ENCODE measurements at places on chromosomes 3 and 15.
A peak's percentile ranks its signal among the peaks of the same experiment; 100 is the strongest.

DNA sequence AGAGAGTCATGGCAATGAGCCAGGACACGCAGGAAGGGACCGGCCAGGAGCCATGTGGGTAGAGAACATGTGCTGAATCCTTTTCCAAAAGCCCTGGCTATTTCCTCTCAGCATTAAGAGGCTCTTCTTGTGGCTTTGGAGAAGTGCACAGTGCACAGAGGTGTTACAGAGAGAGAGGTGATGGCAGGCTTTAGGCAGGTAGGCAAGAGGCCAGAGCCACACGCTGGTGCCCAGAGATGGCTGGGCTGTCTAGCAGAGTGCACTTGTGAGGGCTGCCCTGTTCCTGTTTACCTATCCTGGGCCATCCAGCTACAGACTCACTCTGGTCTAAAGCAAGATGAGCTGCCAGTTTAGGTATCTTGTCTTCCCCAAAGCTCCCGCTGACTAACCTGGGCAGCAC, 402.6 kb downstream of the OCA2 start:
- no peak for DNase-seq

DNA sequence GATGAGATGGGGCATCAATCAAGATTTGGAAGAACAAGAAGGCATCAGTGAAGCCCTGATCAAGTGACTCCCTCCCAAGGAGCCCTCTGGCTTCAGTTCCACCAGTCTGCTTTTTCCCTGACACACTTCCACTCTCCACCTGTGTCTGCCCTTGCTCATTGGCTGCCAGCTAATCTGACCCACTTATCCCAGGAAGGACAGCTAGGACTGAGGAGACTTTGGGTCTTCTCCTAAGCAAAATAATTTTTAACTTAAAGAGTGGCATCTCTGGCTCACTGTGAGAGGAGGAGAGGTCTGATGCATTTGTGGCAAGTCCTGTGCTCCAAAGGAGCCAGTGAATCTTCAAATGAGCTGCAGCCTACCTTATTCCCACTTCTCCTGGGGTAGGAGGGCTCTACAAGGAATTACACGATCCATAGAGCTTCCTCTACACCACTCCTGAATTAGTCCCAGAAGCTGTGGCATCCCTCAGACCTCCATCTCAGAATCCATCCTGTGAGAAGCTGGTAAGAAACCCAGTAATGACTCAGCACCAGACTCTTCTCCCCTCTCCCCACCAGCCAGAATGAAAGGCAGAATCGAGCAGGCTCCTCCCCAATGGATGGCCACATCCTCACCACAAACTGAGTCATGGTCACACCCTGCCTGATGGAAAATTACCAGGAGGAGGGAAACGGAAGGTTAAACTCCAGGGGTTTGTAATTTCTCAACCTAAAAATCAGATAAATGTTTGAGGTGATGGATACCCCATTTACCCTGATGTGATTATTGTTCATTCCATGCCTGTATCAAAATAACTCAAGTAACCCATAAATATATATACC, 6.3 kb upstream of the PKM start:
- peak; percentile 55 for DNase-seq

DNA sequence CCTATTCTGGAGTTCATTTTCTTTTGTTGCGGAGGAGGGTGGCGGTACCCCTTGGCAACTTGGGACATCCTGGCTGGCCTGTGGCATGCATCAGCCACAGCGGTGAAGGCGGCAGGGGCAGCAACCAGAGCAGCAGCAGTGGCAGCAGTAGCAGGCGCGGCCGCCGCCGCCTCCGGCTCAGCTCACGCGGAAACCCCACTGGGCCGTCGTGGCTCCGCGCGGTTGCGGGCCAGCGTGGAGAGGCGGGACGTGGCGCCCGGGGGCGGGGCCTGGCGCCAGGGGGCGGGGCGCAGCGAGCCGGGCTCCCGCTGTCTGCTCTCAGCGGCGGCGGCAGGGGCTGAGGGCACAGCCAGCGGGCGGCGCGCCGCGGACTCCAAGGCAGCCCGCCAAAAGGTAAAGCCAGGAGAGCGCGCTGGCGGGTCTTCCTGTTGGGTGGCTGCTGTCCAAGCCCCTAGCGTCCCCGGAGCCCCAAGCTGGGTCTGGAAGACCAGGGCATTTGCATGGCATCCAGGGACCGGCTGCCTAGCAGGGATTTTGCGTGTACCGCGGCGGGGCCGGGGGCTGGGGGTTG, 334.4 kb upstream of the THRB start:
- DNase-seq: no peak

GRCh38 chr15:43514241-43515057, 3.0 kb upstream of the MAP1A start:
- no peak for DNase-seq

- DNase-seq: no peak
These were observed 322.4 kb upstream of the TRIM42 start for GRCh38 chr3:140355481-140355880.

DNA sequence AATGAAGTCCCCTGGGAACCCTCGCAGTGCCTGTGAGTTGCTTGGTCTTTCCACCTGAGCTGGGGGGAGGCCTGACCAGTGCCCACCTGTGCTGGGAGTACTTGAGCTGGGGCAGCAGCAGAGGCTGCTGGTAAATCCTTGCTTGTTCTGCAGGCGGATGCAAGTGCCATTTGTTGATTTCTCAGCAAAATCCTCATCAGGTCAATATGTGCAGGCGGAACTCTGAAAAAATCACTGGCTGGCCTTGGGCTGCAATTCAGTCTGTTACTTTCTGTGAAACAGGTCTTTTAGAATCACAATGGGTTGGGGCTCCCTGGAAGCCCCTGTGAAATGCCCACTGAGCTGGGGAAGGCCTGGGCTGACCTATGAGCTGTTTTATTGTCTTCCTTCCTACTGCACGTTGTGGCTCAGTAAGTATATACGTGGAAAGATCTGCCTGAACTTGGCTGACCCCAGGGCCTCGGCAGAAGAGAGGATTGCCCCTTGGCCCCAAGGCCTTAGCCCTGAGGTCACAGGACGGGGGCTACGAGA, 182.0 kb upstream of the RGMA start:
- no peak for DNase-seq

- DNase-seq: no peak
These were observed 142.0 kb upstream of the TOPAZ1 start for GRCh38 chr3:44099566-44100297.

DNA sequence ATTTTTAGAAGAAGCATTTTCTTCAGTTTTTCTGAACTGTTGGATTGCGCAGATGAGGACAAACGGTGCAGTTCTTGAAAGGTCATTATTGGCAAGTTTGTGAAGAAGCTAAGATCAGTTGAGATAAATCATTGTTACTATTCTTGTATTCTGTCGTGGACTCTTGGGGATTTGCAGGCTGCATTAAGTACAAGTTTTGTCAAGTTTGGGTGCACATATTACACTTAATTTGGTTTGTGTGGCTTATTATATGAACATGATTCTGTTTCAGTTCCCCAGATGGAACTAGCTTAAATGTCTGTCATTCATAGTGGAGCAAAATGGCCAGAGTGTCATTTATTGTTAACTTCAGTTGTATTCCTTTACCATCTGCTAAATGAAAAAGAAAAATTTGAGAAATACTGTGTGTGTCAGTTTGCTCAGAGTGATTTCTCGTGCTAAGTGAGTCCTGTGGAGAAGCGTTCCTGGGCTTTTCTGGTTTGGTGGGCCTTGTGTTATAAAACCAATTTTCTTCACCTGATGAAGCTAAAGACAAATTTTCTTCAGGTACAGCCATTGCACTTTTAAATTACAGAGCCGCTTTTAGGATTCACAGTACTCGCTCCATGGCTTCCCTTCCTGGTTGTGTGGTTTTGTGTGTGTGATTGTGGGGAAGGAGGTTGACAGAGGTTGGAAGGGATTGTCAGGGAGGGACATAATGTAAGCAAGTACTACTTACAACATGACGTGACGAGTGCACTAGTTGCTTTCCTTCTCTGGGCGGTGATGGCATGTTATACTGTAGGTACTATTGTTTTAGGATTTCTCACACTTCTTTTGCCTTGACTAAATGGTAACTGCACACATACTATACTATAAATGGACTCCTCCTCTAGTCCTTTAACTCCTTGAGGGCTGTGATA, 1.7 kb downstream of the AKAP13 start:
- DNase-seq: no peak

DNA sequence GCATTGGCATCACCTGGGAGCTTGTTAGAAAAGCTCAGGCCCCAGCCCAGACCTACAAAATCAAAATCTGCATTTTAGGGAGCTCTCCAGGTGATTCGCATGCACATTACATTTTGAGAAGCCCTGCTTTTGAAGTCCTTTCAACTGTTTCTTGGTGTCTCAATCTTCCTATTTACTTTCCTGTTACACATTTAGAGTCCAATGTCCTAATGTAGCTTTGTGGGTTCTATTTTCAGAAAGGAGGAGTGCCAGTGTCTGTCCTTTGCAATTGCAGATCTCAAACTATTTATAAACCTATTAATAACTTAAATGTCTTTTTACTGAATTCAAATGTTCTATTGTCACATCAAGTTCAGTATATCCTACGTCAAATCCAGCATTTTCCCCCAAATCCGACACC, 27.8 kb upstream of the MYRIP start:
- no peak for DNase-seq

GRCh38 chr3:129211772-129212171, 28.1 kb upstream of the CNBP start:
- DNase-seq: no peak

DNA sequence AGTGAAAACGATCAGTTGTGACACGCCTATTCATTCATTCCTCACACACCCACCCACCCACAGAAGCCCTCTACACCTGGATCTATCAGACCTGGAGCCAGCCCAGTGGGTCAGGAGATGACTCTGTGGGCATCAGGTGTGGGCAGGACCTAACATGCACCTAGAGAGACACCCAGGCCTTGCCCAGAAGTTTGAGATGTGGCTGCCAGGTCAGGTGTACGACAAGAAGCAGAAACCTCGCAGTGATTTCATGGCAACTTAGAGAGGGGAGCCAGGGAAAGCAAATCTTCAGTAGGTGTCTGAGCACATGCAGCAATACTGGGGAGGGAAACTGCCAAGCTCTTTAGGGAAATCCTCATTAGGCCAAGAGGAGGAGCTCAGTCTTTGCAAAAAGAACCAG, 264.7 kb upstream of the ROPN1 start:
- DNase-seq: no peak

DNA sequence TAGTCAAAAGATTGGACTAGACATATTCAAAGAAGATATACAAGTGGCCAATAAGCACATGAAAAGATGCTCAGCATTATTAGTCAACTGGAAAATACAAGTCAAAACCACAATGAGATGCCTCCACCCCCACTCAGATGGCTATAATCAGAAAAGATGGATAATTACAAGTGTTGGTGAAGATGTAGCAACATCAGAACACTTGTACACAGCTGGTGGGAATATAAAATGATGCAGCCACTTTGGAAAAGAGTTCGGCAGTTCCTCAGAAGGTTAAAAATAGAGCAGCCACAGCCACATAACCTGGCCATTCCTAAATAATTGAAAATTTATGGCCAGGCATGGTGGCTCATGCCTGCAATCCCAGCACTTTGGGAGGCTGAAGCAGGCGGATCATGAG, 38.4 kb downstream of the HEG1 start:
- no peak for DNase-seq

GRCh38 chr3:18420555-18420954, 4.6 kb downstream of the SATB1 start:
- no peak for DNase-seq

DNA sequence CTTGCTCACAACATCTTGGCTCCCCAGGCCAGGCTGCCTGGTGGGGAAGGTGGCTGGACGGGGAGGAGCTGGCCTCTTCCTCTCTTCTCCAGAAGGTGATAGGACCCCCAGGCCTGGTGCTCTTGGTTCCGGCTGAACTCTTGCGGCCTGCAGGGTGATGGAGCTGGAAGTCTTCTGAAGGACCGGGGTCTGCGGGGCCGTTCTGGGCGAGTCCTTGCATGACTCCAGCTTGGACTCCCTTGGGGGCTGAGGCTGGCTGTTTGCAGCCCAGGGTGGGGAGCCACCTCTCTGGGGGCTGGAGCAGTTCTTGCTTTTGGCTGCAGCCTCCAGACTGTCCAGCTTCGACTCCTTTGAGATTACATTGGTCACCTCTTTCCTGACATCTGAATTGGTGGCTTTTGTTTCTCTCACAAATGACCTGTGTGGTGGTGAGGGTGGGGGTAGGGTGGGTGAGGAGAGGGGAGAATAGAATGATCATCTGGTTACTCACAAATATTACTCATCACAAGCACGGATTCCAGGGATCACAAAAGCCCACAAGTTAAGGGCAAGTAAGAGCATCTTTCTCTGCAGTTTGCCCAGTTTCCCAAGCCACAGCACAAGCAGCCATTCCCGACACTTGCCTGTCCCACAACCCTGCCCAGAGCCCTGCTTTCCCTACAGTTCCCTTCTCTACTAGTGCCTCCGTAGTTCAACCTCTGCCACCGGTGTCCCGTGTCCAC, 149.1 kb upstream of the HACD2 start:
- no peak for DNase-seq

DNA sequence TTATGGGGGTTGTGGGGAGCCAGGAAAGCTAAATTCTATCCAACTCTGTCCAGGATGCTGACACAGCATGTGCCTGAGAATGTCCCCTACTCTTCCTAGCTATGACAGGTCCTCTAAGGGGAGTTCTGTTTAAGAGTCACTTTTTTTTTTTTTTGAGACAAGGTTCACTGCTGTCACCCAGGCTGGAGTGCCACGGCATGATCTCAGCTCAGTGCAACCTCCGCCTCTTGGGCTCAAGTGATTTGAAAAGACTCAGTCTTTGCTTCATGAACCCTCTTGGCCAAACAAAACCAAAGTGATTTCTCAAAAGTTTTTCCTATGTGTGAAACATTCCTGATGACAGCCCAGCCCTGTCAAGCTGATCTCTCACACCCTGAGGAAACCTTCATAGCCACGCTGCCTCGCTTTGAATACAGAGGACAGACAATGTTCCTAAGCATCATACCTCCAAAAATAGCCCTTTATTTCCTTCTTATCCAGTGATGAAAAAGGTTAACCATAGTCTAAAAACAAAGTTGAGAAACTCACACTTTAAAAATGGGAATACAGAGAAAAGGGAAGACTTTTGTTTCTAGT, 105.5 kb upstream of the PROK2 start:
- DNase-seq: no peak

GRCh38 chr3:181486141-181486885, 225.4 kb upstream of the SOX2 start:
- no peak for DNase-seq

GRCh38 chr3:130420466-130420865, 75.0 kb downstream of the COL6A5 start:
- no peak for DNase-seq

- DNase-seq: no peak
These were observed 557.4 kb upstream of the ARPP21 start for GRCh38 chr3:35081899-35082298.

DNA sequence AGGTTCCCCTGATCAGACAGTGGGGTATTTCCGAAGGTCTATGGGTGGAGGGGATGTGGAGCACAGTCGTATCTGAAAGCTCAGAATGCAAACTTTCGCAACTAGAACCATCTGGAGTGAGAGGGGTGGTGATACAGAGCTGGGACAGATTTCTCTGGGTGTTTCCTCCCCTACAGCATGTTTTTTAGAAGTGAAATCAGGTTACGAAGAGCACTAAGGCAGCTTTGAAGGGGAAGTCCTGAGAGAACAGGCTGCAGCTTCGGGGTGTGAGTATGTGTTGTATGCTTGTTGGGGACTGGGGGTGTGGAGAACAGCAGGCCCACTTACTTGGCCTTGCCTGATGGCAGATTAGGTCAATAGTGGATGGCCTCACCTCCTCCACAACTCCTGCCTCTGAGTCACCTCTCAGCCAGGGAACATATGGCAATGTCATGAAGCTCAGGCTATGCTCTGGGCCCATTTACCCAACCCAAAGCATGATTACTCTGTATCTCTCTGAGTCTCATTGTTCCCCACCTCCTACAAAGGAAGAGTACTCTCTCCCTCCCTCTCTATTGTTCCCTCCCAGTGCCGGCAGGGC, 107.2 kb upstream of the RASGRP1 start:
- peak; percentile 29 for DNase-seq

- no peak for DNase-seq
These were observed 4.2 kb upstream of the RFC4 start for GRCh38 chr3:186810336-186810996.

Data from activated T-cell treated with anti-CD3 and anti-CD28 coated beads, Interleukin-2, amount 50 U/mL, for 4 hours (primary cell).